Body of pancreas (tissue), 4 donors: ENCODE measurements at places on chromosomes 2 and 18.

- no peak for DNase-seq
Measured at GRCh38 chr18:69444221-69444620, 43.5 kb downstream of the DOK6 start.

DNA sequence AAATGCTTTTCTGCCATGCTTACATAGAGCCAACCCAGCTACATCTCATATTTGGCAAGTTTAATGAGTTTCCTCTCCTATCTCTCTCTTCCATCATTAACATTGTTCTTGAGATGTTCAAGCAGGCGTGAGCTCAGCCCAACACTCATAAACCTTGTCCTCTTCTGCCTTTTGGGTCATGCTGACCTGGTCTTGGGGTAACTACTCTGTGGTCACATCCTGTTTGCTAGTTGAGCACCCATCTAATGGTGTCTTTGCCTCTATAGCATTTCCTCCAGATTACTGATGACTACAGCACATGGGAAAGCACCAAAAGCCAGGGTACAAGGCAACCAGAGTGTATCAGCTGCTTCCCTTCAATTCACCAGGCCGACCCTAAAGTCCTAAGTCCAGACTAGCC, 366.9 kb upstream of the HNRNPA3 start:
- DNase-seq: no peak

- DNase-seq: no peak
Measured at GRCh38 chr18:78992041-78993011, 12.7 kb downstream of the SALL3 start.

DNA sequence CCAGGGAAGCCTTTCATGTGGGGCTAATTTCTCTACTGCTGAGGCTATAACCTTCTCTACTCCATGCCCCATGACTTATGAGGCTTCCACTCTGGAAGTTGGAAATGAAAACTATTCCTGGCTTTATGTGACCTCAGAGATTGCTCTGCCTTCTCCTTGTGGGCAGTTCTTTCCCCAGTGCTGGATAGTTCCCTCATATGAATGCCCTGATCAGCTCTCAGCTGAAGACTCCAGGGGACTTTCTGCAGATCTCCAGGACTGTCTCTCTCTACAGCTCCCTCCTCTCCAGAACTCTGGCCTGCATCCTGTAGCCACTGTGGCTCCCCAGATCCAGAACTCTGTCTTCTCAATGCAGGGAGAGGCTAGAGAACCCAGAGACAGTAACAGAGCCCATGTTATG, 235.1 kb downstream of the SEPTIN10 start:
- no peak for DNase-seq

- no peak for DNase-seq
Measured at GRCh38 chr2:10402062-10402585, 46.0 kb downstream of the ODC1 start.

- no peak for DNase-seq
Measured at GRCh38 chr2:158693476-158693875, 101.6 kb upstream of the DAPL1 start.
